CD8-positive, alpha-beta T cell (primary cell): ENCODE measurements at places on chromosomes 1 and 21.

DNA sequence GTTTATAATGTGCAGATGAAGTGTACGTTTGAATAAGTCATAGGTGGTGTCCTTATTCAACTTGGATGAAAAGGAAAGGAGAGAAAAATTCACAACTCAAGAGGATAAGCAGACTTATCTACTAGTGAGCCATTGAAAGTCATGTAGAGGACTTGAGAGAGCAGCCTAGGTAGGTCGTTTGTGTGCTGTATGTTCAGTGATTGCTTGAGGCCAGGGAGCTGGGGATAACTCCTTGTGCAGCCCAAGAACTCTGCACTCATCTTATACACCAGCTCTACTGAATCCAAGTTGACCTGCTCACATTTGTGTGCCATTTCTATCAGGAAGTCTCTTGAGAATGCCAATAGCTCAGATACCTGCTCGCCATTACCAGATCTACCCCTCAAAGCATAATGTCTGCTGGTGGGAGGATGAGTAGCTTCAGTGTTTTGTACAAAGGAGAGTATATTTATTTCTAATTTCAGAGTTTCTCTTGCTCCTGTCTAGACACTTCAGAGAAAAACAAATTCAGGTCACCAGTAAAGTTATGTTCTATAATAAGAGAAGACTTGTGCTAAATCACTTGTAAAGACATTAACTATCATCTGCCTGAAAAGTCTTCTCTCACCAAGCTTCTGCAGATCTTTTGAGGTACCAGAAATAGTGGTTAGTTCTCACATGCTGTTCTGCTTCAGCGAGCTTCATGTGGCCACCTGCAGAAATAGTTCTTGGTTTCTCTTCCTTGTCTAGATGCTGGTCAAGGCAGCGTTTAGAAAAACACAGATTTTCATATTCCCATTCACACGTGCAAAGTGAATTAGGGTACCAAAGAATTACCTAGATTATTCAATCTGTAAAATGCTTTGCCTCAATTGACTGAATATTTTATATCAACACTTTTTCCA lies 10.8 kb downstream of the S1PR1 start:
- no peak for DNase-seq

DNA sequence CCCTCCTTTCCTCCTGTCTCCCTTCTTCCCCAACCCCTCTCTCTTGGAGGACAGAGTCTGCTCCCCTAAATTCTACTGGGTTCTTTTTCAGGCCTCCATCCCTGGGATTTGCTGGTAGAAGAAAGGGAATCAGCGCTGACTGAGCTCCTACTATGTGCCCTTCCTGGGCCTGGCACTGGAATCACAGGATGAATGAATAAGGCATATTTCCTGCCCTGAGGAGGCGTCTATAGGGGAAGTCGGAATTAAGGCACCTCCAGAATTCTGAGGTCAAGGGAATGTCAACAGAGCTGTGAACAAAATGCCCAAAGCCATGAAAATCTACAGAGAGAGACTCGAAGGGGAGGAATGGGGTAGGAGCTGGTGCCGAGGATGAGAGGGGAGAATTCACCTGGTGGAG lies 17.4 kb upstream of the BTG2 start:
- no peak for DNase-seq

DNA sequence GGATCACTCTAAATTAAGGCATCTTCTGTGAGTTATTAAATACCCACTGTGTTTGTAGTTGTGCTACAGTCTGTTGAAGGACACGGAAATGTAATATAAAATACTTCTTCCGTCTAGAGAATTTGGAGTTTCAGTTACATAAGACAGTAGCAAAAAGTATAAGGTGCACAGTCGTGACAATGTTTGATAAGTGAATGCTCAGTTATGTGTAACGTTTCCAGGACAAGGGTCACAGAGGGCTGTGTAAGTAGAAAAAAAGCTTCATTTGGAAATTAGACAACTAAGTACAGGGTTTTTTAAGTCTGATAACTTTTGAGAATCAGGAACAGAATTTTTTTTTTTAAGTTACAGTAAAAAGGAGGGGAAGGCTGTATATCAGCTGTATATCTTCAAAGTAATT lies 27.5 kb downstream of the SRSF11 start:
- DNase-seq: no peak

DNA sequence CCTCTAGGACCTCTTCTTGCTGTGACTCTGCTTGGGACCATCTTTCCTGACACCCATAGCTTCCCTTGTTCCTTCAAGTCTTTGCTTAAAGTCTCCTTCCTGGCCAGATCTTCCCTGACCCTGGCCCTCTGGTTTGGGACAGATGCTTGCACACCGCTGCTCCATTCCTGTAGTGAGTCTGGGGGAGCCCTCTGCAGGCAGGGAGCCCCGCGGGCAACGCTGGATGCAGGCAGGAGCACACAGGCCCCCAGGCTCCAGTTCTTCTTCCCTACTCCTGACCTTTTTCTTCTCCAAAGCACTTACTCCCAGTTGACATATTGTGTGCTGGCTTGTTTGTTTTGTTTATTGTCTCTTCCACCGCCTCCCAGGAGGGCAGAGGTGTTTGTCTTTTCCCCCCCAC lies 413.4 kb downstream of the CAMTA1 start:
- no peak for DNase-seq

DNA sequence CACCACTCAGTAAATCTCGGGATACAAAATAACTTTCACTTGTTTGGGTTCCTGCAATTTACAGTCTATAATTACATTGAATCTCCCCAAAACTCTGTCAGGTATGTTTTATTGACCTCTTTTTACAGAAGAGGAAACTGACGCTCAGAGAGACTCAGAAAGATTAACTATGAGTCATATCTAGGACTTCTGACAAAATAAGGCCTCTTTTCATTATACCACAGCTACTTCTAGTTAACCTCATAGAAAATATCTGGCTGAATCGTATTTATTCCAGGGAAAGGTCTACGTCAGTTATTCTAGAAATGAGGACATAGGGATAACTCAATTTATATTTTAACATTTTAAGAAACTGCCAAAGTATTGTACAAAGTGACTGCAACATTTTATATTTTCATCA lies 211.1 kb upstream of the FAM78B start:
- no peak for DNase-seq
